ENCODE measurements at places on chromosomes 5 and 9. TPM values are rescaled to one million over a fixed set of nuclear protein-coding genes. Genes with fewer than 3 reads are reported as not detected.

- DNase-seq: no peak
Observed at GRCh38 chr9:126335837-126336735, 9.5 kb downstream of the MVB12B start.

DNA sequence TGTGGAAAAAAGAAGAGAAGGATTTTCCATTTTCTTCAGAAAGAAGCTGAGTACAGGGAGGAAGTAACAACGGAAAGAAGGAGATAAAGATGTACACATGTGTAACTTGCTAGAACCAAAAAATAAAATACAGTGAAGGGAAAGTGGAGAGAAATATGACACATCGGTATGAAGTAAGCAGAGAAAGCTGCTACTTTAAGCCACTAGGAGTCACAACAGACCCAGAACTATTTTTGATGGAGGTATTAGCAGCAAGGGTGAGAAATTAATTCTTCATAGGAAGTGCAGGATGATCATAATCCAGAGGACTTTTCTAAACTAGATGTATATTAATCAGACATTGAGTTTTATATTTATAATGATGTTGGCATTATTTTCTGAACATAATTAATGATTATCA is 88.5 kb downstream of the FAM174A start:
- peak; percentile 7 for DNase-seq

DNA sequence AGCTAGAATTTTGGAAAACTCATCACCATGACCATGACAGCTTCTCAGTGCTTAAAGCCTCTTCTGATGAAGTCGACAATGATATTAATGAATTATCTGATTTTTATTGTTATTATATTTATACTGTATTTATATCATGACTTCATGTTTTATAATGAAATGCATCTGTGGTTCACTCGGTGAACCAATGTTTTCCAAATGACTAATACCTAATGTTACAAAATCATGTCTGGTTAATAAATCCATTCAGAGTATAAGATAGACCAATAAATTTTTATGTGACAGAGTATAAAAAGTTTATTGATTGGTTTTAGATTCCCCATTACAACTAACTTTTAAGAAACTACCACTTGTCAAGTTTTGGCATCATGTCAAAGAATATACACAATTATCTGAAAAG is 416.5 kb downstream of the MLLT3 start:
- DNase-seq: no peak

DNA sequence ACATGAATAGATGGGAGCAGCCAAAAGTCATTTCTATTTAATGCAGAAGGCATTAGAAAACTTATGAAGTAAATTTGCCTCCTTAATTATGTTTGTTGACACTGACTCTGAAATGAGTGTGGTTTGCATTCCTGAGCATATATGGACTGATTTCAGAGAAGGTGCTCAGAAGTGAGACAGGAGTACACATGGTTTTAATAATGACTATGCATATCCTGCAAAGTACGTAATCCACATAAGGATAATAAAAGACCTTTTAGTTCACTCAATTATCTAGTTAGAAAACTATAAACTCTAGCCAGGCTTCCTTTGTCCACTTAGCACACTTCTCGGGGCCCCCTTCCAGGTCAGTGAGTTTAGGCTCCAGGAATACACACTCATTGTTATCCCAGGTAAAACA is 75.7 kb upstream of the SNX2 start:
- DNase-seq: no peak

DNA sequence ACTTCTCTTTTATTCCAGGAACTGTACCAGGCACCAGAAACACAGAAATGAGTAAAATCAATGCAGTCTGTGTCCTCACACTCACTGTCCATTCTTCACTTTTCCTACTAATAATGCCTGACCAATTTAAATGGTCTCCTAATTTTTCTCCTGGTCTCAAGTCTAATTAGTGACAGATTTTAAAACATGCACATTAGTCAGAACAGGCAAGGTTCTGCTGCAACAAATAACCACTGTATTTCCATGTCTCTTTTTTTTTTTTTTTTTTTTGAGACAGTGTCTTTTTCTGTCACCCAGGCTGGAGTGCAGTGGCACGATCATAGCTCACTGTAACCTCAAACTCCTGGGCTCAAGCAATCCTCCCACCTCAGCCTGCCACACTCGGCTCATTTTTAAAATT is 99.6 kb downstream of the CEMIP2 start:
- no peak for DNase-seq

DNA sequence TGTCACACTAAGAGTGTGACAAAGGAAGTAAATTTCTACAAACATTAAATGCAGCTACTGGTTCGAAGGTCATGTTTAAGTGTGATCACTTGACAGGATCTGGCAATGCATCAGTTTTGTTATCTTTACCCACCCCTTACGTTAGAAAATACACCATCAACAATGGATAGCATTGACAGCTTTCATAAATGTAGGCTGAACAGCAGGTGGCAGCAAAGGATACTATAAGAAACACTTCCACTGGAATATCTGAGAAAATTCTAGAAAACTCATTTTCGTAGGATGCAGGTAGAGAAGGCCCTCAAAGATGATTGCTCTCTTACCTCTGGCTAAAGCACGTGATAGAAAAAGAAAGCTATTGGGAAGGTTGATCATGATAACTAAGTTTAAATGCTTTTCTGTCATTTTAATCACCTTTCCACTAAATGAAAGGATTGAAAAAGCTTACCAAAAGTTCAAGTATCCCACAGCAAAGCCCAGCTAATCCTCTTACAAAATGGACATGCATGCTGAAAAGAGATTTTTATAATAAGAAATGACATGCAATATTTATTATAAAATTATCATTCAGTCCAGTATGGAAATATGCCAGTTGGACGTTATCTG is 292.5 kb downstream of the PARP8 start:
- DNase-seq: peak; percentile 30

The SPINK4 gene
- total RNA-seq: not detected

DNA sequence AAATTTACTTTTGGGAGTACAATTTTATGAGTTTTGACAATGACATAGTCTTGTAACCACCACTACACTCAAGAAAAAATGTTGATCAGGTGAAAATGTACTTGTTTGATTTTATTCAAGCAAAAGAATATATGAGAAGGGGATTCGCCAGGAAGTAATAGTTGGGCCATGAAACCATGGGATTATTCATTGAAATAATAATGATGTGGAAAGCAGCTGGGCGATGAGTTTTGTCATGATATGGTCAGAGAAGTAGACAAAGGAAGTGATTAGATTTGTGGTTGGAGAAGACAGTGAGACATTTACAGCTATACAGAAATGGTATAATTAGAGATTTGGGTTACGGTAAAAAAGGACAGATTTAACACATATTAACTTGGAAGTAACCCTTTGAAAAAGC is 11.2 kb downstream of the HMGCR start:
- no peak for DNase-seq

The SLC36A2 gene
- not detected for total RNA-seq

GRCh38 chr5:116543501-116543900 is 31.1 kb downstream of the SEMA6A start:
- DNase-seq: peak; percentile 50

The CORO2A gene
- 1.3 TPM for total RNA-seq

DNA sequence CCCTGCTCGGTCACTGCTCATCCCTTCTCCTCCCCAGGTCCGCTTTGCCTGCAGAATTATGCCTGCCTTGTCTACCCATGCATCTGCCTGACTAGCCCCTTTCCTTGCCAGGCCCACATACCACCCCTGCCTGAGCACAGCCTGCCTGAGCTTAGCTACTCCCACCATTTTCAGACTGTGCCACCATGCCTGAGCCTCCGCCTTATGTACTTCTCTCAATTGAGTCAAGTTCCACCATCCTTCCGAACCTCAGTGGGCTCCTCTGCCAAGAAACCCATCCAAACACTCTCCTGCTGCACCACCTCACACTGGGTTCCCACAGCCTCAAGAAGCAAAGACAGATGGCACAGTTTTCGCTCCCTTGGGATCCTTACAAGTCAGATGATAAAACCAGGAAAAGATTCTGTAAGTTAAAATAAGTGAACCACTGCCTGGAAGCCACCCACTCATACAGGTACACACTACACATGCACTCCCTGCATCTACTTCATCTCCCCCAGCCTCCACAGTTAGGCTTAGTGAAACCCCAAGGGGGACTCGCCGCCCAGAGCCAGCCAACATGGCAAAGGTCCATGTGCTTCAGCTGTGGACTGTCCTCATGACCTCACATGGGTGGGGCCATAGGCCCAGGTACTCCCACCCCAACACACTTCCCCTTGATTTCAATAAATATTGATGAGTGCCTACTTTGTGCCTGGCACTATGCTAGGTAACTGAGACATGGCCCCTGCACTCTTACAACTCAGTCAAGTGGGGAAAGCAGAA is 23.1 kb downstream of the P4HA2 start:
- DNase-seq: no peak

The DBH gene
- total RNA-seq: not detected
